ENCODE measurements at places on chromosomes 16 and 17. TPM values are rescaled to one million over a fixed set of nuclear protein-coding genes. Genes with fewer than 3 reads are reported as not detected.

CDRT15 gene
- polyA plus RNA-seq = not detected

MMP2 gene
- polyA plus RNA-seq = 430 TPM

HDAC5 gene
- 43.3 TPM for polyA plus RNA-seq

SEPTIN12 gene
- polyA plus RNA-seq = not detected

AOC2 gene
- 2.1 TPM for polyA plus RNA-seq

PPY gene
- not detected for polyA plus RNA-seq

SPATA2L gene
- polyA plus RNA-seq = 10.8 TPM

STH gene
- not detected for polyA plus RNA-seq

KRTAP16-1 gene
- polyA plus RNA-seq = not detected

ZNF385C gene
- 0.65 TPM for polyA plus RNA-seq

NT5C3B gene
- 67.9 TPM for polyA plus RNA-seq

TBC1D3 gene
- polyA plus RNA-seq = 0.06 TPM

ALOX12B gene
- polyA plus RNA-seq = not detected

LRRC36 gene
- polyA plus RNA-seq = 0.19 TPM

MEIOC gene
- polyA plus RNA-seq = 0.05 TPM

ARHGAP44 gene
- polyA plus RNA-seq = 5.2 TPM

MEAK7 gene
- polyA plus RNA-seq = 11.2 TPM

CES5A gene
- polyA plus RNA-seq = not detected

MT1M gene
- polyA plus RNA-seq = 182 TPM

FBXW10B gene
- polyA plus RNA-seq = 0.52 TPM

TP53TG3C gene
- not detected for polyA plus RNA-seq

PPP1R27 gene
- not detected for polyA plus RNA-seq

C16orf89 gene
- 11.1 TPM for polyA plus RNA-seq

TAT gene
- 0.20 TPM for polyA plus RNA-seq

CPNE7 gene
- 1.8 TPM for polyA plus RNA-seq

DLX3 gene
- polyA plus RNA-seq = 0.16 TPM

RAB26 gene
- polyA plus RNA-seq = 0.63 TPM

CACNG5 gene
- not detected for polyA plus RNA-seq

All from urinary bladder (tissue), 4 donors.